Renal cortical epithelial cell (primary cell): ENCODE measurements at places on chromosomes 6 and 20.

DNA sequence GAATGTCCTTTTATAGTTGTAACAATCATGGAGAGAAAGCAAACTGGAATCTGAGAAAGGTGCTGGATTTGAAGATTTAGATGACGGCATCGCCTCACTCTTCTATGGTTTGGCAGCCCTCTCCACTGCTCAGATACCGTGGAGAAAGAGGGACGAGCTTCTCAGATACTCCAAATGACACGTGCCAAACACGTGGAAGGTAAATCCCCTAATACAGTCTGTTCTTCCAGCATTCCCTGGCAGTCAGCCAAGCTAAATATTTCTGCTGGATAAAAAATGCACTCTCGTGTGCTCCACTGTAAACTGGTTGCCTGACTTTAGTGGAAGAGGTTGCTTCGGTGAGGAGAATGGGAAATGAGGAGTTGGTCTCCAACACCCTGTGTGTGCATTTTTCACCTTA lies 16.7 kb upstream of the PRDM1 start:
- DNase-seq = peak; percentile 82

DNA sequence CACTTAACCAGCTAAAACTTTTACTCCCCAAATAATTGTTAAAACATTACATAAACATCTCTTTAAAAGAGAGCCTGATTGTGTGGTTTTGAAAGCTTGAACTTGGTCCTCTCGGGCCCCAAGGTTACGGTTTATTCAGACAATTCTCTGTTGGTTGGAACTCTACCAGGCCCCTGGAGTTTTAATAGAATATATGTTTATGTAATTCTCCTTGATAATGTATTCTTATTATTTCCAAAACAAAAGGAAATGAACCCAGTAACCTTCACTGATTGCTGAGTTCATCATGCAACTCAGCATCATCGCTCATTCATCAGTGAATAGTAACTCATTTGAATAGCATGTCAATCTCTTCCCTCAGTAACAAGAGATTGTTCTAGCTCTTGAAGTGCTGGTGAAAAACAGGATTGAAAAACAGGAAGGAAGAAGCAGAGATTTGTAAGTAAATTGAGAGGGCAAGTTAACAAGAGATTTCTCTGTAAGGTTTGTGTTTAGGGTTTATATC lies 464.5 kb upstream of the MARCKS start:
- DNase-seq = no peak

DNA sequence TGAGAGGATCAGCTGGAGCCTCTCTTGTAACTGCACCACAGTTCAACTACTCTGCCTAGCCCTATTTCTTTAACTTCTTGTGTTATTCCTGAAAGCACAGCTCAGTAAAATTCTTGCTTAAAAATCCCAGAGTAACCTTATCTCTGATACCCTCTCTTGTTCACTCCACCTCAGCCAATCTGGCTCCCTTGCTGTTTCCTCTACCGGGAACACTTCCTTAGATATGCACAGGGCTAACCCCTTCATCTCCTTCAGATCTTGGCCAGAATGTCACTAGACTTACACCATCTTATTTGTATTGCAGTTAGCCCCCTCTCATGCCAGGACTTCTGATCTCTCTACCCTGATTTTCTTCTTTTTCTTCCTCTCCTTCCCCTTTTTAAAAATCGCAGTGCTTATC lies 2.6 kb upstream of the ZKSCAN3 start:
- DNase-seq = no peak

- no peak for DNase-seq
These were observed 13.0 kb downstream of the PNISR start for GRCh38 chr6:99412065-99412464.

DNA sequence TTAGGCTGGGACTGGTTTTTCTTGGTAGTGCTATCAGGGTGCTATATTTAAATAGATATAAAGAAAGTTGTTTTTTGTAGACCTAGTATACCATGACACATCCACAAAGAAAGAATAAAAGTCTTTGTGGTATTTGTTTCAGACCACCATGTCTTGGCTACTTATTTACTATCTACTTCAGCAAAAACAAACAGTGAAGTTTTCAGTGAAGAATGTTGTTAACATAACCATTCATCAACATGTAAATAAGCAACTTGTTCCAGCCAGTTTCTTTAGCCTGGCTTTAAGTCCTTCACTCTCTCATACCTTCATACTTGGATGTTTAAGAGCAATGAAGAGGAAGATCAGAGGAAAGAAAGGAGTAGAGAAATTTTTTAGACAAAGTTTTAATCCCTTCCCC lies 624.1 kb downstream of the CD109 start:
- peak; percentile 88 for DNase-seq

- peak; percentile 69 for DNase-seq
These were observed 5.0 kb downstream of the VSX1 start for GRCh38 chr20:25076731-25077609.

GRCh38 chr20:59151391-59151790 lies 12.2 kb upstream of the ZNF831 start:
- no peak for DNase-seq
